GM06990 (cell line): ENCODE measurements at places on chromosomes 2 and 18.

DNA sequence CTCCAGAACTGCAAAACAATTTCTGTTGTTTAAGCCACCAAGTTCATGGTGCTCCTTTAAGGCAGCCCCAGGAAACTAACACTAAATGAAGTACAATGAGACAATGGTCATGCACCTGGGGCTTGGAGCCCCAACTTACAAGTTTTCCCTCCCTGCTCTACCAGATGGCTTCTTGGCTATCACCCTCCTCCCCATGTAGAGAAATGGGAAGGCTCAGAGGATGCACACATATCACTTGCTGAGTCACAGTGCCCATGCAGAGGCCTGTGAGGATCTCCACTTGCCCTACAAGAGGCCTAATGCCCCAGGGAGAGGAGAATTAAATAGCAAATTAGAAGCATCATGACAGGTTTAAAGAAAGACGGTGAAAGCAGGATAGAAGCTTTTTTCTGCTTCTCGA lies 270.9 kb downstream of the TTC32 start:
- DNase-seq = no peak

GRCh38 chr2:171149986-171150693 lies 10.6 kb downstream of the TLK1 start:
- no peak for DNase-seq

DNA sequence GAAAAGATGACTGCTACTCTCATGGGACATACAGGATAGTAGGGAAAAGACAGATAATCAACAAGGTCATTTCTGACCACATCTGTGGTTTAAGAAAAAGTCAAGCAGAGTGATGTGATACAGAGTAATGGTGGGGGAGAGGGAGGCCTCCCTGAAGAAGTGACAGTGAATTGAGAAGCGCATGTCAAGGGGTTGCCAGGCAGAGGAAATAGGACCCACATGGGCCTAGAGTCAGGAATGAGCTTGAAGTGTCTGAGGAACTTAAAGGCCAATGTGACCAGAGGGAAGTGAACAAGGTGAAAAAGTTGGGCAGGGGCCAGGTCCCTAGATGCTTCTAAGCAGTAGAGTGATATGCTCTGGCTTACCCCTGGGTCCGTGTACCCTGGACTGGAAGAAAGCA lies 113.5 kb upstream of the PPP1CB start:
- DNase-seq = no peak

GRCh38 chr18:13435586-13436333 lies 217.2 kb downstream of the LDLRAD4 start:
- no peak for DNase-seq

DNA sequence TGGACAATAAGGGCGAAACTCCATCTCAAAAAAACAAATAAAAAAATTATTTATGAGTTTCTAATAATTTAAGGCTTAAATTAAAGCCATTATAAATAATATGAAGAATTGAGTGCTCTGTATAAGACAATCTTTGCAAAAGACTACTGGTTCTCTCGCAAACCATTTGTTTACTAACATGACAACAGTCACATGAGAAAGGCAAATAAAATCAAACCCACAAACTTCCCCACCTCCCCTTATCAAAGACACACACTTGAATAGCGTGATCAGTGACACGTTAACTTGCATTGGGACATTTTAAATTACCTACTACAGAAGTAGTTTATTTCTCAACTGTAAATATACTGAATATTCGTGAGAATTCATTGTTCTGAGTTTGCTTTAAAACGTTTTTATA lies 21.1 kb downstream of the RAB1A start:
- DNase-seq = no peak

- no peak for DNase-seq
Observed at GRCh38 chr2:5799348-5799747, 107.2 kb downstream of the SOX11 start.

- DNase-seq = no peak
Observed at GRCh38 chr2:100757621-100758394, 62.1 kb upstream of the NPAS2 start.
